ENCODE measurements at places on chromosomes 11 and 22.
A peak's percentile ranks its signal among the peaks of the same experiment; 100 is the strongest.

GRCh38 chr22:50027639-50028537 lies 15.3 kb upstream of the IL17REL start:
- peak; percentile 68 for DNase-seq

- peak; percentile 43 for DNase-seq
Measured at GRCh38 chr11:46970913-46971625, 34.5 kb downstream of the CSTPP1 start.

- peak; percentile 77 for DNase-seq
Measured at GRCh38 chr11:67382276-67383136, 9.1 kb upstream of the CLCF1 start.

DNA sequence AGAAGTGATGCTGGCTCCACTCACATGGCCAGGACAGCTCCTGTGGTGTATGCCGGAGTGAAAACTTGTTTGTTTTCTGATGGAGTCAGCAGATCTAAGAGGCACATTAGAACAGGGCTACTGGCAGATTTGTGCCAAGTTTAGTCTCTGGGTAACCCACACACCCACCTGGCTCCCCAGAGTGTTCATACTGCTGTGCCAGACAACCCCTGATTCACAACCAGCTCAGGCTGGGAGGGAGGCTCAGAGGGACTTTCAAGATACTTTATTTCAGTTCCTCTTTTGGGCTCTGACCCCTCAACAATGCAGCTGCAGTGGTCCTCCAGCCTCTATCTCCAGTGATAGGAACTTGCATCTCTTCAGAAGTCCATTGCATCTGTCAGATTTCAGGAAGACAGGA lies 8.5 kb downstream of the NTM start:
- DNase-seq, result no peak

DNA sequence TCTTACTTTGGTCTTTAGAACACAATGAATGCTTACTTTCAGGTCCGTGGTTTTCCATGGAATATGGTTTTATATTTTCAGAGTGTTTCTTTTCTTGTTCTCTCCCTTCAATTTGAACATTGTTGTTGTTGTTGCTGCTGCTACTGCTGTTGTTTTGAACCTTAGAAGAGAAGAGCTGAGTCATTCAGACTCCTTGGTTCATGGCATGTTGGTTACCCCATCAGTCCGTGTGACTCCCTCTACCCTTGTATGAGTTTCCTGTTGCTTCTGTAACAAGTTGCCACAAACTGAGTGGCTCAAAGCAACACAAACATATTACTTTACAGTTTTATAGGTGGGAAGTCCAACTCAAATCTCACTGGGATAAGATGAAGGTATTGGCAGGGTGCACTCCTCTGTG lies 511.0 kb downstream of the INSC start:
- DNase-seq, result no peak

- DNase-seq, result no peak
Measured at GRCh38 chr11:26193694-26194365, 138.1 kb upstream of the ANO3 start.

DNA sequence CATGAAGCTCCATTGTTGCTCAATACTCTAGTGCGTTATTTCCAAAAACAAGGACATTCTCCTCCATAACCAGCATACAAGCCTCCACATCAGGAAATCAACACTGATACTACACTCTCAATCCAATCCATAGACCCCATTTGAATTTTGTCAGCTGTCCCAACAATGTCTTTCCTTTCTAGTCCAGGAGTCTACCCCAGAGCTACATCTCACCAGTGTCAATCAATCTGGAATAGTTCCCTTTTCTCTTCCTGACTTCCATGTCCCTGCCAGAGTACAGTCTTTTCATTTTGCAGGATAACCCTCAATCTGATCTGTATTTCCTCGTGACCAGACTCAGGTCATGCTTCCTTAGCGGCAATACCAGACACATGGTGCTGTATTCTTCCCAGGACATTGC lies 43.0 kb downstream of the TCF20 start:
- DNase-seq, result no peak

DNA sequence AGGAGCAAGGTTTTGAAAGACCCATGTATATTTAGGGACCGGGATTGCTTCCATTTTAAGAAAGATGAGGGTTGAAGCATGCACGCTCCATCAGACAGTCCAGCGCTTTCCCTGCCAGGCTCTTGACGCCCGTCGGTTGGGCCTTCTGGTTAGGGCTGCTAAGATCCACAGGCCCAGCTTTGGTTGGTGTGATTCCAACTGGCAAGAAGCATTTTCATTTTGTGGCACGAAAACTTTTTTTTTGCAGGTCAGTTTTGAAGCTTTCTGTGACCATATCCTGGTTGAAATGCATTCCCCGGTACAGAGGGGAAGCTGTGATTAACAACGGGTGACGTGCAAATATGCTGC lies 34.3 kb upstream of the MPPED1 start:
- no peak for DNase-seq

GRCh38 chr11:108561535-108561991 lies 32.0 kb downstream of the EXPH5 start:
- no peak for DNase-seq

- DNase-seq, result no peak
Measured at GRCh38 chr22:44165286-44165874, 15.3 kb upstream of the PARVG start.

GRCh38 chr11:2256951-2257700 lies 13.3 kb downstream of the ASCL2 start:
- no peak for DNase-seq

DNA sequence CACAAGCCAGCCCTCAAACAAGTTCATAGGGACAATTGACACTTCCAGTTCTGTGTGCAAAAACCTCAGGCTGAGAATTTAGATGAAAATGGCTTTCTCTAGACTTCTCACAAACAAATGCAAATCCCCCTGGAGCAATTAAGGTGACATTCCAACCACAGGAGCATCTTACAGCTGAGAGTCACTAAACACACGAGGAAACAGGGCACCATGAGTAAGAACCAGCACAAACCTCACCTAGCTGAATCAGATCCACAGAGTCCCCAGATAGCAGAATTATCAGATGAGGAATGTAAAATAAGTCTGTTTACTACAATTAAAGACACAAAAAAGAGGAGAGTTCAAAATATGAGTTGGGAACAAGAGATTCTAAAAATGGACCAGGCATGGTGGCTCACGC lies 51.5 kb downstream of the RTL6 start:
- DNase-seq, result no peak

DNA sequence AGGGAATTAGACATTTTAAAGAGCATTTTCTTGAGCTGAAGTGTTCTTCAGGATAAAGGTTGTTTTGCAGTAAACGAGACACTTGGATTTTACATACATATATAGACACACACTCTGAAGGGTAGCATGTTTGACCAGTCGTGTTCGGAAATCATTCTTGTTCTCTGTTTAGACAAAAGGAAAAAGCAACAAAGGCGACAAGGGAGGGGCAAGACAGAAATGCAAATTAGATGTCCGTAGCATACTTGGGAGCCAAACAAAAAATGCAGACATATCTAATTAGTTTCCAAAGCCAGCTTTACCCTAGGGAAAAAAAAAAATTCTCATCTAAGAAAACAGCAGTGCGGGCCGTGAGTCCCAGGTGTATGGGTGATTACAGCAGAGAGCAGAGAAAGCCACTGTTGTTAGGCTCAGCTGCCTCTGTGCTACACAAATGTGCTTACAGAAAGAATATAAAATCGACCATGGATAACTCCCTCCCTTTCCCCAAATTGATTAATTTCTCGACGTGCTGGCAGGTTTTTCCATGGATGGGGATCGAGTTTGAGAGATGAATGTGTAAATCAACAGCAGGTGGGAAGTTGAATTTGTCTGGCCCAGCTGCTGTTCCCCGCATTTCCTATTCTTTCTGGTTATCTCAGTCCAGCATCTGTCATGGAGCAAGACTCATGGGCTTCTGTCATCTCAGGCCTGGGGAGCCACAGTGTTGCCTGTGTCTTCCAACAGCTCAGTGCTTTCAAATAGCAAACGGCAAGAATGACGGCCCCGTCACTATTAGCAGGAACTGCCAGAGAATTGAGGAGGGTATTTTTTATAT lies 176.5 kb upstream of the TTC12 start:
- DNase-seq, result peak; percentile 87

DNA sequence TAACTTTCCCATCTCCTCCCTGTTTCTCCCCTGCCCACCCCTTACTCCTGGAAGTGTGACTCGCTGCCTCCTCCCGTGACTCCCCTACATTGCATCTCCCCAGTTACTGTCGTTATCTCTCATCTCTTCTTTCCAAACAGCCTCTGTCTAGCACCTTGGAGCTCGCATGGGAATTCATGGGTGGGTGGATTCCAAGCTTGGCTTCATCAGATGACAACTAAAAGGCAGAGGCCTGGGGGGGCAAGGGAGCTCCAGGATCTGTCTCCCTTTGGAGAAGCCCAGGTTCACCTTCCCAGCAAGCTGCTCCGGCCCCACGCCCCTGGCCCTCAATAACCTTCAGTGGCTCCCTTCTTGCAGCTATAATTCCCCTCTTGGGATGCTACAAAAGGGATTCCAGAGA lies 6.9 kb upstream of the CCND1 start:
- DNase-seq, result no peak

GRCh38 chr11:120400564-120401364 lies 64.6 kb downstream of the ARHGEF12 start:
- DNase-seq, result peak; percentile 77

- no peak for DNase-seq
Measured at GRCh38 chr22:36136475-36136874, 24.1 kb downstream of the APOL3 start.

DNA sequence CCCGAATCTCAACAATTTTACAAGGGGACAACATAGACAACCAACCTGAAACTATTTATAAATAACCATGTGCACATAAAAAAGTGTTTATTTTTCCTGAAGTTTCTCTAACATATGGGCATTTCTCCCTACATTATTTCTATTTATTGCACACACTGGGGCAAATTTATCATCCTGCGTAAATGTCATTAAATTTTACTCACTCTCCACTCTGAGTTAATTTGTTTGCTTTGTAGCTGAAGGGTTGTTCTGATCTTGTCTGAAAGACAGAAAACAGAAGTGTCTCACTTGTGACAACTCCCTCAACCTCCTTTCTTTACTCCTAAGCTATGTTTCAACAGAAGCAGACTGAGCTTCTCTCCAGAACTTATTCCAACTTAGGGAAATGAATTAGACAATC lies 194.2 kb downstream of the HIPK3 start:
- peak; percentile 68 for DNase-seq

DNA sequence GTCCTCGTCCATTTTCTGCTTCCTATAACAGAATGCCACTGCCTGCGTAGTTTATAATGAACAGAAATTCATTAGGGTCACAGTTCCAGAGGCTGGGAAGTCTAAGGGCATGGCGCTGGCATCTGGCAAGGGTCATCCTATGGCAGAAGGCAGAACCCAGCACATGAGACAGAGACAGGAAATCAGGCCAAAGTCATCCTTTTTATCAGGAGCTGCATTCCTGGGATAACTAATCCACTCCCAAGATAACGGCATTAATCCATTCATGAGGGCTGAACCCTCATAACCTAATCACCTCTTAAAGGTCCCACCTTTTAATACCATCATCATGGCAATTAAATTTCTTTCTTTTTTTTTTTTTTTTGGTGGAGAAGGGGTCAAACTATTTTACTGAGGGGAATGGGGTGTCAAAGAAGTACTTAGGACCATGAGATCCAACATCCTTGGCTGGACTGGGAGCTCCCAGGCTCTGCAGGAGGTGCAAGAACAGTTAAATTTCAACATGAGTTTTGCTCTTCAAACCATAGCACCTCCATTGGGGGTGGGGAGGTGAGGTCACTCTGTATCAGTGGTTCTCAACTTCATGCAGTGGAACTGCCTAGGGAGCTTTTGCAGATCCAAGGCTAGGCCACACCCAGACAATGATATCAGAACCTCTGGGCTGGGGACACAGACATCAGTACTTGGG lies 4.4 kb downstream of the TMEM109 start:
- DNase-seq, result no peak
